ENCODE measurements at places on chromosomes 12 and 14.

DNA sequence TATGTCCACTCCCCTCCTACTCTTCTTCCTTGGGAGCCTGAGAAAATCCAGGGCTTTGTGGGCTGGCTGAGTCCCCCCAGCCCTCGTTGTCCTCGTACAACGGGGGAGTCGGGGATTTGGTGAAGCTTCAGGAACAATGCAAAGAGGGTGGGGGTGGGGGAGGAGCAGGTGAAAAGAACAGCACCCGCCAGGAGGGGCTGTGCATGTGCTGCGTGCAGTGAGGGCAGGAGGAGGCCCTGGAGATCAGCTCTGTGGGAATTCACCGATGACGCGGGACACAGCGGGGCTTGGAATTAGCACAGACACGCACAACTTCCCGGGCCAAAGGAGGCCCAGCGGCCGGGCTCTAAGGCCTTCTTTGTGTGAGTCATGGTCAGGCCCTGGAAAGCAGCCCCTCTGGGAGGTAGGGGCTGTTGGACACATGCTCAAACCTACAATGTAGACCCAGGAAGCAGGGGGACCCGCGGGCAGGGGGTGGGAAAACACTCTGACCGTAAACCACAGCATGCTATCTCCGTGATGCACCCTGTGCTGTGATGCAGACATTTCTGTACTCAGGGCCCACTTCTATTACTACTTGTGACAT lies 32.8 kb downstream of the RBM19 start:
- no peak for DNase-seq

- no peak for DNase-seq
These were observed 60.4 kb upstream of the ARID2 start for GRCh38 chr12:45669093-45669492.

- DNase-seq: no peak
These were observed 24.0 kb upstream of the RIC8B start for GRCh38 chr12:106750524-106750923.

GRCh38 chr12:52119398-52120254 lies 40.1 kb downstream of the SMIM41 start:
- DNase-seq: peak; percentile 72

DNA sequence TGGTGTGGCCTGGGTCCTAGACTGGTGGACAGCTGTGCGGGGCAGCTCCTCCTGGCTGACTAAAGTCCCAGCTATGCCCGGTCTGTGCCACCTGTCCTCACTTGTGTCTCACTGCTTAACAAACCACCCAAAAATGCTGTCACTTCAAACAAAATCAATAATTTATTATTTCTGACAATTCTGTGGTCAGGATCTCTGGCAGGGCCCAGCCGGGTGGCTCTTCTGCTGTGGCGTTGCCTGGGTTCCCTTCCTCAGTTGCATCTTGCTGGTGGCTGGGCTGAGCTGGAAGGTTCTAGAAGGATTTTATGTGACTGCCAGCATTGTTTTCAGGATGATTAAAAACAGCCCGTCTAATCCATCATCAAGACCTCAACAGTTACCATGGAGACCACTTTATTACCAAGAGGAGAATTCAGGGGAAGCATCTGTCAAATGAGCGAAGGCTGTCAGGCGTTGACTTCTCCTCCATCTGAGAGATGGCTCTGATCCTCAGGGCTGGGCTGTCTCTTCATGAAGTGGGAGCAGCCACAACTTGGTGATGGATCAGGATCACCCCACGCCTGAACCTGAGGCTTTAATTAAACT lies 280.6 kb upstream of the SFSWAP start:
- no peak for DNase-seq

GRCh38 chr14:100762089-100762515 lies 35.4 kb downstream of the DLK1 start:
- no peak for DNase-seq

DNA sequence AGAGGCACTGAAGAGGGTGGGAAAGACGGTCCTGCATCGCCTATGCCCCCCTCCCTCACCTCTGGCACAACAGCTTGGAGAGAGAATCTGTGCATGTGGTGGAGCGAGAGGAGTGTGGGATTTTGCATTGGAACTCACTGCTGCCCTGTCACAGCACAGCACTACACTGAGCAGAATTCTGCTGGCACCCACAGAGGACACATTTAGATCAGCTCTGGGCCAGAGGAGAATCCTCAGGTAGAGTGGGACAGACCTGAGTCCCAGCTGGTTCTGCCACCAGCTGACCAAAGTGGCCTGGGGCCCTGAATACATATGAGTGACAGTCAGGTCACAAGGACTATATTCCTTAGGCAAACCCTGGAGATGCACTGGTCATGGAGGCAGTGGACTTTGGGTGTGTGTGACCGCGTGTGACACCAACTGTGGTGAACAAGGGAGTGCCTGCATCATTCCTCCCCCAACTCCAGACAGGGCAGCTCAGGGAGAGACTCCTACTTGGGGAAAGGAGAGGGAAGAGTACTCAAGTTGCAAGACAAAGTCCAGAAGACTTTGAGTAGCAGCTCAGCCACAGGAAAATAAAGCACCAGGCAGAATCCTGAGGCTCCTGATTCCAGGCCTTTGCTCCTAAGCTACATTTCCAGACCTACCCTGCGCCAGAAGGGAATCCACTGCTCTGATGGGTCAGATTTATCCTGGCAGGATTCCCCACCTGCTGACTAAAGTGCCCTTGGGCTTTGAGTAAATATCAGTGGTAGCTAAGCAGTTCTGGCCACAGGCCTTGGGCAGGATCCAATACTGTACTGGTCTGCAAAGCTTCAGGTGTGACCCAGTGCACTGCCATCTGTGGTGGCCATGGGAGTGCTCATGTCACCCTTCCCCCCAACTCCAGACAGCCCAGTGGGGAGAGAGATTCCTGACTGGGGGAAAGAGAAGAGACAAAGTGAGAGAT lies 10.6 kb upstream of the ACOT1 start:
- no peak for DNase-seq

DNA sequence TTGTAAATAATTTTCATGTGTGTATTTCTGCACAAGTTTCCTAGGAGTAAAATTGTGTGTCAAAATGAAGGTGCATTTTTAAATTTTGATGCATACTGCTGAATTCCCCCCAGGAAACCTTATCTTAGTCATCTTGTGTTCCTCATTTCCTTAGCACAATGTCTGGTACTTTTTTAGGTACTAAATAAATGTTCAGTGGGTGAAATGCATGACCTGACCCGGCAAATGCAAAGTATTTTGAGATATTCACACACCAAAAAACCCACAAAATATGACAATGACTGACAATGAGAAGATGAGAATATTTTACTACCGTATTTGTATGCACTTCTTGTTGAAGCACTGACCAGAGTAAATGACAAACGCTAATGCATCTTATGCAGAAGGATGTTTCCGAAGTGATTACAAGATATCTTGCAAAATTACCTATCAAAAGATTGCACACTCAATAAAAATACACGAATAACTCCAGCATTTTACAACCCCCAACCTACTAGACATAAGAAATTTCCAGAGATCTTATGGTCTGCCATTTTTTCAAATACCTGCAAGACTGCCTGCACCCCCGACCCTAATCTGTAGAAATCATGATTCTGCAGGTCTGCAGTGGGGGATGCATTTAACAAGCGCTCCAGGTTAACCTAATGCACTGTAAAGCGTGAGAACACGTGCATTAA lies 895 bp upstream of the PRKAB1 start:
- DNase-seq: no peak

- DNase-seq: no peak
These were observed 600 bp upstream of the LAG3 start for GRCh38 chr12:6771509-6772330.

DNA sequence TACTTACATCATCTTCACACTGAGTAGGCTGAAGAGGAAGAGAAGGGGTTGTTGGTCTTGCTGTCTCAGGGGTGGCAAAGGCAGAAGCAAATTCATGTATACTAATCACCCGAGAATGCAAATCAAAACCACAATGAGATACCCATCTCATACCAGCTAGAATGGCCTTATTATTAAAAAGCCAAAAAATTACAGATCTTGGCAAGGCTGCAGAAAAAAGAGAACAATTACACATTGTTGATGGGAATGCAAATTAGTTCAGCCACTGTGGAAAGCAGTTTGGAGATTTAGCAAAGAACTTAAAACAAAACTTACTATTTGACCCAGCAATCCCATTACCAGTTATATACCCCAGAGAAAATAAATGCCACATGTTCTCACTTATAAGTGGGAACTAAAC lies 154.9 kb downstream of the SEC23A start:
- no peak for DNase-seq

GRCh38 chr12:44380861-44381260 lies 495.3 kb downstream of the NELL2 start:
- DNase-seq: no peak

Data from activated CD8-positive, alpha-beta memory T cell treated with anti-CD3 and anti-CD28 coated beads for 24 hours (primary cell).